ENCODE measurements at places on chromosomes 6 and 20. TPM values are rescaled to one million over a fixed set of nuclear protein-coding genes. Genes with fewer than 3 reads are reported as not detected.
A peak's percentile ranks its signal among the peaks of the same experiment; 100 is the strongest.

Gene FGD2
- total RNA-seq: 0.50 TPM

Gene LRRC73
- 0.19 TPM for total RNA-seq

Gene AGER
- total RNA-seq: 28.0 TPM

Gene SLC17A1
- total RNA-seq: not detected

DNA sequence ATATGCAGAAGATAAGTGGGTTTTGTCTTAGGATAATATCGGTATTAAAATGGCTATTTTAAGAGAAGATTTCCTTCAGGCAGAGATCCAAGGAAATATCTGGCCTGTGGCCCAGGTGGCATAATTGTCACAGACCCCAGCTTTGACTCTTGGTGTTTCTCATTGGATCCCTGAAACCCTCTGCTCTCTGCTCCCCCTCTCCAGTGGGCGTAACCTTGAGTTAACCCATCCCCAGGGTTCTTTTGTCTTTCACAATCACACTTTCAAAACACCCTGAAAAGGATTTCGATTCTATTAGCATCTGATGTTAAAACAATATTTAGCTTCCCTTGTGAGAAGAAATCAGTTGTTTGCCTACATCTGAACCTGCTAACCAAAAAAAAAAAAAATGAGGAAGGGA, 7.2 kb downstream of the SSTR4 start:
- H3K4me3 ChIP-seq: no peak overlapping the region
- peaks cover 21% of the 10 kb centered on the region for H3K27me3 ChIP-seq
- no peak overlapping the region for H3K27ac ChIP-seq
- peaks cover 2% of the 10 kb centered on the region for H3K4me1 ChIP-seq
- H3K36me3 ChIP-seq: no peaks in the 10 kb centered on the region

DNA sequence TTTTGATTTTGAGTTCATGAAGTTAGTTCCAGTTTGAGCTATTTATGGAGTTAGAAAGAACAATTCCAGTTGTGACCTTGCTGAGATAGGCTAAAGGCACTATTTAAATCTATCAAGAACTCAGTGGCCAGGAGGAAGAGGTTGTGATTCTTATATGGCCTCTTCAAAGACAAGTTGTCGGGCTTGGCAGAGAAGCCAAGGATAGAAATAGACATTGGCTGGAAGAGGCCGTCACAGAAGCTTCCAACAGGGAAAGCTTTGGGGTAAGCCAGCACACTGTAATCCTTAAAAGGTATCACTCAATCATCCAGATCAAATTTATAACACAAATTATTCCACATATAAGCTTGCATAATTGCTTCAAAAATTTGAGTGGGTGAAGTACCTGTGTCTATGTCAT, 286.1 kb downstream of the SYNE1 start:
- H3K27ac ChIP-seq: no peak overlapping the region
- no peaks in the 10 kb centered on the region for H3K4me1 ChIP-seq
- H3K4me3 ChIP-seq: no peak overlapping the region
- H3K27me3 ChIP-seq: peaks cover 2% of the 10 kb centered on the region
- no peaks in the 10 kb centered on the region for H3K36me3 ChIP-seq

DNA sequence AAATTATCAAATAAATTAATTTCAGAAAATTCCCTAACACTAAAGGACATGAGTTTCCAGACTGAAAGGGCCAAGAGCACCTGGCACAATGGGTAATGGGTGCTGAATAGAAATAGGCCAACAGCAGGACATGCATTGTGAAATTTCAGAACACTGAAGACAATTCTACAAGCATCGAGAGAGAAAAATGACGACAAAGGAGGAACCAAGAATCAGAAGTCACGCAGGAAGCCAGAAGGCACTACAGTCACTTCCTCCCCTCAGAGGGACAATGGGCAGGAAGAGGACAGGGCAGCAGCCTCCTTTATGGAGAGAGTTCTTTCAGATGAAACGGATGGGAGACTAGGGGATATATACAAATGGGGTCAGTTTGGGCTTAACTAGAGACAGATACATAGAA, 29.6 kb downstream of the PCNA start:
- H3K4me1 ChIP-seq: peaks cover 12% of the 10 kb centered on the region
- no peak for DNase-seq
- H3K27me3 ChIP-seq: no peaks in the 10 kb centered on the region
- H3K27ac ChIP-seq: peak overlapping the region; percentile 40
- H3K4me3 ChIP-seq: no peak overlapping the region

DNA sequence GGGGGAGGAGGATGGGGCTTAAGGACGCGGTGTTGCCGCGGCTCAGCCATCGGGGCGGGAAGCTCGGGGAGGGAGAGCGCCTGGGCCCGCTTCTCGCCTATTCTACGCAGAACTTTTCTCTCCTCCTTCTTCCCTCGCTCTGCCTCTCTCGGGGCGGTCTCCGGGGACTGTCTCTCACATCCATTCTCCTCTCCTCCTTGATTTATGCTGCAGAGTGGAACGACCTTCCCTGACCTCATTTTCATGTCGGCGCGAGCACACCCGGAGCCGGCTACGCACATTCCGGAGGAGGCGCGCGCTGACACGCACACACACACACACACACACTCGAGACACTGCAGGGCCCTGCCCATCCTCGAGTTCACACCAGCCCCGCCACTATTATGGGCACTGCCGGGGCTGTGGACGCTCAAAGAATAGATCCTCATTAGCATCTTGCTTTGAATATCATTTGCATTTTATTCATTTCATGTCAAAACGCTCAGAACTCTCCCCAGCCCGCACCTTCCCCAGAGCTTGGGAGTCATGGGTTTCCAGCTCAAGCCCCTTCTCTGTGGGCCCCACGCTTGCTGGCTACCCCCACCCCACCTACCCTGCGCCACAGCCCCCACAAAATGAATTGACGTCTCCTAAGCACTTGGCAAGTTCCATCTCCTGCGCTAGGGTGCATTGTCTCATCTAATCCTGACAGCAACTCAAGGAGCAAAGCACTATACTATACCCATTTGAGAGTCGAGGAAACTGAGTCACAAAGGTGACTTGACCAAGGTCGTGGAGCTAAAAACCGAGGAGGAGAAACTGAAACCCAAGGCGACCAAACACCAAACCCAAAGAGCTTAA, 36.8 kb downstream of the NCR2 start:
- peak overlapping the region; percentile 16 for H3K27ac ChIP-seq
- H3K4me3 ChIP-seq: peak overlapping the region; percentile 58
- H3K27me3 ChIP-seq: peaks cover 69% of the 10 kb centered on the region
- peak; percentile 34 for DNase-seq

GRCh38 chr6:165266621-165267020, 42.8 kb downstream of the C6orf118 start:
- no peak overlapping the region for H3K4me3 ChIP-seq
- no peaks in the 10 kb centered on the region for H3K27me3 ChIP-seq
- no peaks in the 10 kb centered on the region for H3K4me1 ChIP-seq
- DNase-seq: no peak

DNA sequence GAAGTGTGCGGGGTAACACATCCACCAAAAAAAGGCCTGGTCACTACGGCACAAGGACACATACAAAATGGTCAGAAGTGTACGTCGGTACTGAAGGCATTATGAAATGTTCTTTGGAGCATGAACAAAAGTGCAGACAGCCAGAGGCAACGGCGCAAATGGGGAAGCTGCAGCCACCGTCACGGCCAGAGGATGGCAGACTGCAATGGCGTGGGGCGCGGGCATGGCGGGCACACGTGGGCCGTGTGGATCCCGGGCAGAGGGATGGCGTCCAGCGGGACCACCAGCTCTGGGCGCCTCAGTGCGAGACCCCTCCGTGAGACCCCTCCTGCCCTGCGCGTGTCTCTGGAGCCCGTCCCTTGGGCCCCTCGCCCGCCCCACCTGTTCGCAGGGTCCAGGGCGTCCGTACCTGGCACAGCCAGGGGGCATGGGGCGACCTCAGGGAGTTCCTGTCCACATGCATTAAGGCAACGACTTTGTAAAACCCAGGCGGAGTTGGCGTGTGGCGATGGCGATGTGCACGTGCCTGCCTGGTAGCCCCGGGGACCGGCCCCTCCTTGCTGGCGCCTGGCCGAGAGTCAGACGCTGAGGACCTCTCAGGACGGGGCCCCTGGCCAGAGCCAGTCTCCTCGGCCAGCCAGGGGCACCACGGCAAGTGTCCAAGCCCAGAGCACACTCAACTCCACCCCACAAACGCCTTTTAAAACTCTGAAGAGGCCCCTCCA, 39.5 kb upstream of the CHRNA4 start:
- H3K27me3 ChIP-seq: no peaks in the 10 kb centered on the region
- H3K36me3 ChIP-seq: no peaks in the 10 kb centered on the region
- no peak for DNase-seq
- no peak overlapping the region for H3K4me3 ChIP-seq
- H3K4me1 ChIP-seq: no peaks in the 10 kb centered on the region

GRCh38 chr6:138439546-138439945, 35.5 kb downstream of the HEBP2 start:
- DNase-seq: no peak
- no peaks in the 10 kb centered on the region for H3K36me3 ChIP-seq
- no peak overlapping the region for H3K4me3 ChIP-seq
- H3K27me3 ChIP-seq: no peaks in the 10 kb centered on the region
- H3K27ac ChIP-seq: no peak overlapping the region
- no peaks in the 10 kb centered on the region for H3K4me1 ChIP-seq

DNA sequence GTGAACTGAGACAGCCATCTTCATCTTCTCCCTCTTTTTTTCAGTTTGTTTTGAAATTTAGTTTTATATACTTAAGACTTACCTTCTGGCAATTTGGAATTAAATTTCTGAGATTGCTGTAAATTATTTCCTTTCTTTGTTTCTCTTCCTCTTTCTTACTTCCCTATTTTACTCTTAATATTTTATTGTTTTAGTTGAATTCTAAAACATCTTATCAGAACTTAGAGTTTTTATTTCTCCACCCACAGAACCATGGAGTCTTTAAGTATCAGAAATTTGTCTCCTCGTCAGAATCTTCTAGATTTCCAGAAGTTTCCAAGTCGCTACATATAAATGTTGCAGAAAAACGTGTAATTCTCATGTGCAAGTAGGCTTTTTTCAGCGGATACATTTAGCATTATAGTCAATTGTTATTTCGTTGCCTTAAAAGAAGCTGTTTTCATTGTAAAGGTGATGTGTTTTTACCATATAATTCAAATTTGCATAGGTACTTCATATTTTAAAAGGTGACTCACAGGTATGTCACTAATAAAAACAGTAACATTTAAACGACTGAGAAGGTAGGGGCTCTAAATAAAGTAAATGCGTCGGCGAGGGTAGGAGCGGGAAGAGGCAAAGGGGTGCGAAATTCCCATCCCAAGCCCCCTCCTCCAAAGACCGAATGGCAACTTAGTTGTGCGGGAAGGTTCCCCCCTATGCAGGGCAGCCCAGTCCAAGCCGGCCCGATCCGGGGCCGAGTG, 866 bp upstream of the MYO6 start:
- H3K4me1 ChIP-seq: peaks cover 6% of the 10 kb centered on the region
- H3K36me3 ChIP-seq: no peaks in the 10 kb centered on the region
- H3K4me3 ChIP-seq: peak overlapping the region; percentile 73
- DNase-seq: no peak
- H3K27ac ChIP-seq: no peak overlapping the region
- peaks cover 43% of the 10 kb centered on the region for H3K27me3 ChIP-seq

DNA sequence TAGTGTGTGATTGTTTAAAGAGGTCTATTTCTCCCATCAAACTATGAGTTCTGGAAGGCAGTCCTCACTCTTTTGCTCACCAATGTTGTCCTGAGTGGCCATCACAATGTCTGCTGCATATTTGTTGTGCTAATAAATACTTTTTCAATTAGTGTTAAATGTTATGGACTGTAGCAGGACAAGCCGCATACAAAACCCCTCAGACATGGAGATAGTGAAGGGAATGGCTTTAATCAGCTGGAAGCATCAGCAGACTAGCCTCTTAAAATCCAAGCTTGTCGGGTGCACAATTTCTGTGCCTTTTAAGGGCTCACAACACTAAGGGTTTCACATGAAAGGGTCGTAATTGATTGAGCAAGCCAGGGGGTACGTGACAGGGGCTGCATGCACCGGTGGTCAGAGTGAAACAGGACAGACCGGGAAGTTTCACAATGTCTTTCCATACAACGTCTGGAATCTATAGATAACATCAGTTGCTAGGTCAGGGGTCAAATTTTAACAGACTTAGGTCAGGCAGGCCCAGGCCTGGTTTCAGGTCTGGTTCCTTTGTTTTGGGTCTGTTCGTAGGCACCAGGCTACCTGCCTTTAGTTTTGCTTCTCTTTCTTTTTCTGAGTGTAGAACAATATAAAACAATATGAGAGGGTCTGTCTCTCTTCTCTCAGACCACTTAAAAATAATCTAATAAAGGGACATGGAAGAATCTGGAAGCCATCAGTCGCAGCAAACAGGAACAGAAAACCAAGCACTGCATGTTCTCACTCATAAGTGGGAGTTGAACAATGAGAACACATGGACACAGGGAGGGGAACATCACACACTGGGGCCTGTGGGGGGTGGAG, 327.6 kb upstream of the HTR1E start:
- no peak overlapping the region for H3K4me3 ChIP-seq
- no peaks in the 10 kb centered on the region for H3K36me3 ChIP-seq
- no peak overlapping the region for H3K27ac ChIP-seq
- no peaks in the 10 kb centered on the region for H3K27me3 ChIP-seq

DNA sequence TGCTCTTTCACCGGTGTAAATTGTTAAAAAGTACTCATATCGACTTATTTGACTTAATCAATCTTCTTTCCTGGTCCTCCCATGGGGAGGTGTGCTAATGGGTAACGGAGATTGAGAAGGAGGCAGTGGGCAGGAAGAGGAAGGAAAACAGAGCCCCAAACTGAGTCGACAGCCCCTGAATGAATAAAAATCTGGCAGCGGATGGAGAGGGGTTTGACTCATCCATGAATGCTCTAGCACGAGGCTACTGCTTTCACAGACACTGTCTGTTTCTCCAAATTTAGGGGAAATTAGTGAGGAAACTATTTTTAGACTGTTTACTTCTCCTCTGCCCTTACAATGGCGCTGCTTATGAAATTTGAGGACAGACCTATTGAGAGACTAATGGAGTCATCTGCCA, 142.2 kb upstream of the ATXN1 start:
- H3K36me3 ChIP-seq: no peaks in the 10 kb centered on the region
- no peak for DNase-seq
- H3K4me1 ChIP-seq: no peaks in the 10 kb centered on the region
- peaks cover 37% of the 10 kb centered on the region for H3K27me3 ChIP-seq
- H3K4me3 ChIP-seq: no peak overlapping the region
- H3K27ac ChIP-seq: no peak overlapping the region

GRCh38 chr6:71473926-71474325, 185.3 kb downstream of the OGFRL1 start:
- H3K27me3 ChIP-seq: peaks cover 7% of the 10 kb centered on the region
- H3K27ac ChIP-seq: no peak overlapping the region
- peaks cover 4% of the 10 kb centered on the region for H3K4me1 ChIP-seq
- DNase-seq: no peak

- H3K4me1 ChIP-seq: peaks cover 3% of the 10 kb centered on the region
- no peak for DNase-seq
- H3K27me3 ChIP-seq: no peaks in the 10 kb centered on the region
- no peak overlapping the region for H3K27ac ChIP-seq
- H3K36me3 ChIP-seq: no peaks in the 10 kb centered on the region
Observed at GRCh38 chr6:81996414-81996813, 243.9 kb upstream of the TENT5A start.

DNA sequence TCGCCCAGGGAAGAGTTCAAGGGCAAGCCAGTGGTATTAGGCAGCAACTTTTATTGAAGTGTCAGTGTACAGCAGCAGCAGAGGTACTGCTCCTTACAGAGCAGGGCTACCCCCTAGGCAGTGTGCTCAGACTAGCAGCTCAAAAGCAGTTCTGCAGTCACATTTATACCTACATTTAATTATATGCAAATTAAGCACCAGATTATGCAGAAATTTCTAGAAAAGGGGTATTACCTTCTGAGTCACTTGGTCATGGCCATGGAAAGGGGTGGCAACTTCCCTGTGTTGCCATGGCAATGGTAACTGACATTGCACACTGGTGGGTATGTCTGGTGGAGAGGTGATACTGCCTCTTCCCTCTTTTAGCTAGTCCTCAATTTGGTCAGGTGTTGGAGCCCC, 2.1 kb upstream of the ZKSCAN4 start:
- DNase-seq: peak; percentile 48
- peaks cover 19% of the 10 kb centered on the region for H3K4me1 ChIP-seq
- H3K4me3 ChIP-seq: no peak overlapping the region
- H3K27me3 ChIP-seq: peaks cover 1% of the 10 kb centered on the region
- peaks cover 9% of the 10 kb centered on the region for H3K36me3 ChIP-seq
- no peak overlapping the region for H3K27ac ChIP-seq

Data from activated CD4-positive, alpha-beta T cell treated with anti-CD3 and anti-CD28 coated beads for 36 hours (primary cell).